ENCODE measurements at places on chromosomes 12 and 14. TPM values are rescaled to one million over a fixed set of nuclear protein-coding genes. Genes with fewer than 3 reads are reported as not detected.

The TRPV4 gene
- total RNA-seq, result 12.3 TPM

The RAPGEF3 gene
- total RNA-seq, result 53.6 TPM

The DRAM1 gene
- total RNA-seq, result 42.4 TPM

The CLEC2A gene
- total RNA-seq, result not detected

The CEBPE gene
- total RNA-seq, result not detected

The ACSM4 gene
- total RNA-seq, result not detected

The HIF1A gene
- total RNA-seq, result 179 TPM

The ADCY4 gene
- total RNA-seq, result 87.0 TPM

The SERPINA6 gene
- not detected for total RNA-seq

The SALL2 gene
- 4.6 TPM for total RNA-seq

The KRT79 gene
- not detected for total RNA-seq

The KRT72 gene
- total RNA-seq, result not detected

The KRT83 gene
- total RNA-seq, result not detected

Data from endothelial cell of umbilical vein (primary cell).